Activated CD8-positive, alpha-beta memory T cell treated with anti-CD3 and anti-CD28 coated beads, Interleukin-2, amount 50 U/mL, for 4 hours (primary cell): ENCODE measurements at places on chromosomes 11 and 22.

- DNase-seq, result no peak
Measured at GRCh38 chr11:57219021-57219627, 17.9 kb downstream of the APLNR start.

DNA sequence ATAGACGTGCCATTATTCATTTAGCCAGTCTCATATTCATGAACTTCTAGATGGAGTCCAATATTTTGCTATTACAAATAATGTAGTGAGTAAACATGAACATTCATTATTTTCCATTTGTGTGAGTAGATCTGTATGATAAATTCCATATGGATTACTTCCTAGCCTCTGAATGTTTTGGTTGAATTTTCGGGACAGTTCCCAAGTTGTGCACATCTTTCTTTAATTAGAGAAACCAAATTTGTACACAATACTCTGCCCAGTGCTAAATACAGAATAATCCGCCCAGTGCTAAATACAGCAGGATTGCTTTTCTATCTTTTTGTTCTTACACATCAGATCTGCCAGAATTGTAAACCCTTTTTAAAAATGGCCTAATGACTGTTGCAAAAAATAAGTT lies 17.1 kb upstream of the APLP2 start:
- DNase-seq, result no peak

GRCh38 chr11:134555510-134555909 lies 143.5 kb upstream of the B3GAT1 start:
- DNase-seq, result no peak

DNA sequence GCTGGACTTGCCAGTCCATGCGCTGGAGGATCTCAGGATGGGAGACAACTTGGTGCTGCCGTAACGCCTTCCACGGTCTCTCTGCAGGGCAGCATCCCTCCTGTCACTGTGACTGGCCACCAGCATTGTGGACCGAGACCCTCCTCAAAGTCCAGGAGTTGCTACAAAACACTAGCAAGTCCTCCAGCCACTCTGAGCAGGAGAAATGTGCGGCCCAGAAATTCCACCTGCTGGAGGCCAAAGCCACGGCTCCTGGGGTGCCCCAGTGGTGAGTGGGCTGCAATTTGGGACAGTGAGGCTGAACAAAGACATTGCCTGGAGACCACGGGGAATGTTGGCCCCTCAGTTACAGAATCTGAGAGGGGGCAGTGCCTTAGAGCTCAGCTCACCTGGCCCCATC lies 6.9 kb upstream of the DSCAML1 start:
- DNase-seq, result no peak

GRCh38 chr11:64382586-64382985 lies 23.6 kb downstream of the RPS6KA4 start:
- DNase-seq, result no peak

DNA sequence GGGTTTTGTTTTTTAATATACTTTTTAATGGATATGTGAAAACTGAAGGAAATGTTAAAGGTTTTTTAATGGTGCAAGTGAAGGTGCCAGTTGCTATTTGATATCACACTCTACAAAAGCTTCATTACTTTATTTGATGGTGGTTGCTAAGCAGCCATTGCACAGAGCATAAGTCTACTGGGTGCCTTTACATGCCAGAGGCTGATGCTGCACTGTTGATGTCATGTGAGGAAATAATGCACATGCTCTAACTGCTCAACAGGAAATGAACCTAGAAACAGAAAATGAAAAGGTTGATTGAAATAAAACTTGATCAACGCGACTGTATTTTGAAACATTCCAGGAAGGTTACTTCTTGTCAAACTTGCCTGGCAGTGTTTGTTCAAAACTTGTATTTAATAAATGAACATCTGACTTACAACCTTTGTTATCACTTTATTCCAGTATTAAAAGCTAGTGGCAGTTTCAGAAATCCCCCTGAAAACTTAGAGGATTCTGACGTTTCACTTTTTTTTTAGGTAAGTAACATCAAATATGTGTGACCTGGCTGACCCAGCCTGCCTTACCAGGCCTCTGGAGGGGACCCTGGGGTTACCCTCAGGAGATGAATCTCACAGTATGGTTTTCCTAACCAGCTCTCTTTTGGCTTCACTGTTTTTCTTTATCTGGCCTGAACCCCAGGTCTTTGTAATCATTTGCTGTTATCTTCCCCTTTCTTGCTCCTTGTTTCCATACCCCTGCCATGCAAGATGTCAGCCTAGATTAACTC lies 2.4 kb upstream of the ATP5MG start:
- DNase-seq, result peak; percentile 25

- no peak for DNase-seq
Measured at GRCh38 chr11:17734986-17735817, 621 bp downstream of the KCNC1 start.

DNA sequence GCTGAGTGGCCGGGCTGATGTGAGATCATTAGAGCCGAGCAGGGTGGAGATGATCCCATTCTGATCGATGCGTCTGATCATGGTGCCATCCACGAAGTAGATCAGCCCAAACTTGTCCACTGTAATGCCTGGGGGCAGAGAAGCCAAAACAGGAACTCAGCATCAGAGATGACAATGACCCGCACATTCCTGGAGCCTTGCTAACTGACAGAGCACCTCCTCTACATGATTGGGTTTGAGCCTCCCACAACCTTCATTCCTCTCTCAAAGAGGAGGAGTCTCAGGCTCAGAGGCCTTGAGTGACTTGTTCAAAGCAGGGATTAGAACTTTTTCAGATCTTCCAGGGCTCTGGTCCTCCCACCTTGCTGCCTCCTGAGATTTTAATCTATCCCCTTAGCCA lies 133.7 kb upstream of the NARS2 start:
- no peak for DNase-seq

- DNase-seq, result no peak
Measured at GRCh38 chr11:133476570-133477250, 55.6 kb downstream of the OPCML start.

DNA sequence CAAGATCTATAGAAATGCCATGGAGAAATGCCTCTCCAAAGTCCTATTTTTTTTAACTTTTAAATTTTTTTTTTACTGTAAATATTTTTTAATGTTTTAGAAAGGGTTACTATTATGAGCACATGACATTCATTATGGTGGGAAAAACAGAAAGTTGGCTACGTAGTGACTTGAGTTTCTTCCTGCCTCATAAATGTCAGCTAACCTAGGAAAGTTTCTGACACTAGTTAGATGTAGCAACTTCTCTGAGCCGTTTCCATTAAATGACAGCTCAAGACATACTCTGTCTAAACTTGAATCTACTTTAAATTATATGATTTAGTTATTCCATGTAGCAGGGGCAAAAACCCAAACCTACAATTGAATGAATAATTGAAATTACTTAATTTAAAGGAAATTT lies 18.4 kb upstream of the CTSC start:
- no peak for DNase-seq

DNA sequence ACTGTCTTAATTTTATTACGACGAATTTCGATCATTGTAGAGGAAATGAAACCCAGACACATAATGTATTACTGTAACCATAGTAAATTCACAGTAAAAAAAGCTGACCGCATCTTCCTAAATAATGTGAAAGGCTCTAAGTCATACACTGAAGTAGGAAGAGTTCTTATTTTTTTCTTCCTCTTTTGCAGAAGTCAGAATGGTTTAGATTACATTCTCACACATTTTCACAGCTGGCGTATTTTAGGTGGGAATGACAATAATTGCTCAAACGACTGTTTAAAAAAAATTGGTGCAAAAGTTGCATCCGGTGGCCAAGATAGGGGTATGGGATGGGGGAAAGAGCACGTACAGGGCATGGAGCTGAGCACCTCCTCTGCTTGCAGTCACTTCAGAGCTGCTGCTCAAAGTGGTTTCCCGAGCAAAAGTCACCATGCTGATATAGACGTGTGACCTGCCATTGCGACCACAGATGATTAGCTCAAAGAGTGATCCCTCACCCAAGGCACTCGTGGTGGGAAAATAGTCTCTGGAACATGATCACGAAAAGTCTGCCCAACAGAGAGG lies 35.3 kb downstream of the MMP13 start:
- DNase-seq, result no peak

- DNase-seq, result no peak
Measured at GRCh38 chr11:102604011-102604410, 21.1 kb downstream of the MMP20 start.

GRCh38 chr22:45212306-45212709 lies 28.4 kb downstream of the KIAA0930 start:
- no peak for DNase-seq

DNA sequence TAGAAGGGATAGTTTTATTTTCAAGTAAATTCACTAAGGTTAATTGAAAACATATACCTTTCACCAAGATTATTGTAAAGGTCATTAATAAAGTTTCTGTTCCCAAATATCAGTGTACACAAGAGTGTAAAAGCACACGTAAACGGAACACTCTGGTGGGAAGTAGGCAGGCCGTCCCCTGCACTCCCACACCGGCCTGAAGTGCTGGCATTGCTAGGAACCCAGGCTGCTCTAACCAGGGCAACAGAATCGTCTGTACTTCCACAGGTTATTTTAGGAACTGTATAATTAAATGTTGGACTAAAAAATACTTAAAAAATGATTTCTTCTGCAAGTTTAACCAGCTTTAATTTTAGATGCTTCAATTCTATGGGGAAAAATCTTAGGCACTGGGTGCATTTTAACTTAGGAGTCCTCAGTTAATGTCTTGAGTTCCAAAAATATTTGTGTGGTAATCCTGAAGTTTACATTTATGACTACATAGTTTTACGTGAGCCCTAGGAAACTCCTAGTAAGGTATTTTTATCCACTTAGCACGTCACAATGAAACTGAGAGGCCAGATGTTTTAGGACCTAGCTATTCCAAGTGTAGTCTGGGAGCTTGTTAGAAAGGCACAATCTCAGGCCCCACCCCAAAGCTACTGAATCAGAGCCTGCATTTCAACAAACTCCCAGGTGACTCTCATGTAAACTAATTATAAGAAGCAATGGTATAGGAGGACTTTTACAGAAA lies 31.2 kb downstream of the KMT5B start:
- no peak for DNase-seq

GRCh38 chr22:48396091-48396784 lies 1431.4 kb downstream of the BRD1 start:
- no peak for DNase-seq

GRCh38 chr11:47514825-47515647 lies 37.9 kb downstream of the CELF1 start:
- no peak for DNase-seq

- no peak for DNase-seq
Measured at GRCh38 chr11:36395978-36396736, 100.1 kb downstream of the PRR5L start.

GRCh38 chr22:46953968-46954765 lies 191.7 kb downstream of the TBC1D22A start:
- DNase-seq, result no peak

GRCh38 chr11:67438158-67438902 lies 848 bp upstream of the PTPRCAP start:
- DNase-seq, result peak; percentile 76

GRCh38 chr11:129728581-129728980 lies 87.1 kb upstream of the TMEM45B start:
- no peak for DNase-seq

DNA sequence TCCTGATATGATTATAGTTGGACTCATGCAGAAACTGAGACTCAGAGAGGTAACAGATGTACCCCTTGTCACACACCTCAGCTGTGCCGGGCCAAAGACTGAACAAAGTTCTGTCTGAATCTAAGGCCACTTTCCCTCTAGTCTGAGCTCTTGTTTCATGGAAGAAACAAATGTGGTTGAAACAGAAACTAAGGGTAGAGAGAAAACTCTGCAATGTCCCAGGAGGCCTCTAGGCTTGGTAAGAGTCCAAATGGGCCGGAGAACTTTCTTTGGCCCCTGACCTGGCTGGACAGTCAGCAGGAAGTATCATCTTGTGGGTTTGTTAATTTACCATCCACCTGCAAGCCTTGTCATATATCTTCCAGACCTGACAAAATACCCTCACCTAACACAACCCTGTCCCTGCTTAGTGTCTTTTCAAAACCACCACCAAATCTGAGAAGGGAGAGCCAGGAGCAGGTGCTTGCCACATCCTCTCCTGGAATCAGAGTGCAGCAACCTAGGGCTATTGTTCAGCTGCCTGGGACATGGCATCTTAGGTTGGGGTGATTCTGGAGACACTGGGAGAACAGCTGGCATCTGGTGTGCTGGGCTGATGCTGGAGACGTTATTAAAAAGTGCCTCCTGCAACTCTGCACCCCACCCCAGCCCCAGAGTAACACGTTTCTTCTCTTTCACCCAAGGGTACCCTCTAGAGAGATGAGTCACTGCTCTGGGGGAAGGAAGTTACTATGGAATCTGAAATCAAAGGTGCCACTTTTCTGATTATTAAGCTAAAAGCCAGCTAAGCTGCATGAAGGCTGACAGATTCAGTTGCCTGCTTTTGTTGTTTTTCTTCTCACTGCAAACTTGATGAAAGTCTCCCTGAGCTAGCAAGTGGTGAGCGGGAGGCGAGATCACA lies 126.3 kb upstream of the TIMP3 start:
- DNase-seq, result no peak

GRCh38 chr11:73950869-73951710 lies at the start of gene DNAJB13:
Gene DNAJB13 (plus strand): TSS chr11:73951026. CDS start chr11:73951070, 44 bp downstream.
- DNase-seq, result no peak

DNA sequence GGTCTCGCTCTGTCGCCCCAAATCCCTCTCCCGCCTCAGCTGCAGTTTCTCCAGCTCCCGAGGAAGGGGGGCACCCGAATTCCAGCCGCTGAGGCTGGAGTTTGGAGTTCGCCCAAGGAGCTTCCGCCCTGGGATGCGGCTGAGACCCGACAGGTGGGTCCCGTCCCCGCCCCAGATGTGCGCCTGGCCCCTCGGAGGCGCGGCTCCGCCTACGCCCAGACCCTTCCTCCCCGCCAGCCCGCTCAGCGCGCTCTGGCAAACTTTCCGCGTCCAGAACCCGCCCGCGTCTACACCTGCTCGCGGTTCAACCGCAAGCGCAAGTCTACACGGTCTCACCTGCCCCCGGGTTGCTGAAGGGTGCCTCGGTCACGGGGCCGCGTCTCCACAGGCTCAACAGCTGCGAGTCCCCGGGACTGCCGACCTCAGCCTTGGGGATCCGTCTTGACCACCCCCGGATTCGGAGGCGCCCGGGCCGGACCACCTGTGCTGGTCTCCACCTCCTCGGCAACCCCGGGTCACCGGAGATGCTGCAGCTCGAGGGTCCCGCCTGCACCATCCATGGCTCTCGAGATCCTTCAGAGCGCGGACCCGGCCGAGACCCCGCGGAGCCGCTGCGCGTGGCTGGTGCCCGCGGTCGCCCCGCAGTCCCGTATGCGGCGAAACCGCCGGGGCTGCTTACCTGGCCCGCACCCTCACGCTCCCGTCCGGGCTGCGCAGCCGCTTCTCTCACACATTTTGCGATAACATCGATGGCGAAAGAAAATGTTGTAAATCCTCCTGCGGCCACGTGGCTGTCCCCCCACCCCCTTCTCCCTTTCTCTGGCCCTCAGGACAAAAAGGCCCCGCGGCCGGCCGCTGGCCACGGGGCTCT lies 63.6 kb downstream of the NFAM1 start:
- DNase-seq, result peak; percentile 31
